ENCODE measurements at places on chromosomes 7 and 10.

GRCh38 chr7:1928645-1929348 lies 258.7 kb downstream of the ELFN1 start:
- H3K4me1 ChIP-seq = no peaks in the 10 kb centered on the region
- H3K27me3 ChIP-seq = no peaks in the 10 kb centered on the region
- peaks cover 15% of the 10 kb centered on the region for H3K36me3 ChIP-seq
- no peak for DNase-seq
- no peak overlapping the region for H3K4me3 ChIP-seq

- H3K27ac ChIP-seq = no peak overlapping the region
- H3K4me3 ChIP-seq = no peak overlapping the region
- peaks cover 39% of the 10 kb centered on the region for H3K27me3 ChIP-seq
- DNase-seq = peak; percentile 38
- no peaks in the 10 kb centered on the region for H3K36me3 ChIP-seq
Measured at GRCh38 chr10:59750155-59750945, 2.9 kb downstream of the MRLN start.

GRCh38 chr7:191105-191980 lies 1.0 kb upstream of the FAM20C start:
- H3K27ac ChIP-seq = no peak overlapping the region
- no peaks in the 10 kb centered on the region for H3K27me3 ChIP-seq
- DNase-seq = peak; percentile 82

DNA sequence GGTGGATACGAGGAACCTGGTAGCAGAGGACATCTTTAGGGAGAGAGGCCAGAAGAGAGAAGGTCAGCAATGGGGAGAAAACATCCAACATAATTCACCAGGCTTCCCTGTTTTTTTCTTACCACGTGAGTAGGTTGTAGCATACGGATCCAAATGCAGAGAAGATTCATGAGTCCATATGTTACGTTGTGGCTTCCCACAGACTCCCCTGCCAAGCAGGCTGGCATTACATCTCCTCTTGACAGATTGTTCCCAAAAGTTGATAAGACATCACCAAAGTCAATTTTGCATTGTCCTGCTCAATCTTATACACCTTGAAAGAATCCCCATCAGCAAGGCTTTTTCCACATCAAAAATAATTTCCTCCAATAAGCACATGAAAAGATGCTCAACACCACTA lies 39.7 kb downstream of the DRGX start:
- H3K4me1 ChIP-seq = no peaks in the 10 kb centered on the region
- H3K27me3 ChIP-seq = no peaks in the 10 kb centered on the region
- no peak for DNase-seq
- no peak overlapping the region for H3K4me3 ChIP-seq

GRCh38 chr10:126701526-126701925 lies 31.0 kb upstream of the C10orf90 start:
- no peak for DNase-seq
- no peaks in the 10 kb centered on the region for H3K36me3 ChIP-seq
- peaks cover 57% of the 10 kb centered on the region for H3K27me3 ChIP-seq
- no peaks in the 10 kb centered on the region for H3K4me1 ChIP-seq
- H3K4me3 ChIP-seq = no peak overlapping the region

GRCh38 chr10:33099748-33100147 lies 141.7 kb upstream of the ITGB1 start:
- H3K27me3 ChIP-seq = no peaks in the 10 kb centered on the region
- peaks cover 21% of the 10 kb centered on the region for H3K4me1 ChIP-seq
- no peak overlapping the region for H3K27ac ChIP-seq
- no peaks in the 10 kb centered on the region for H3K36me3 ChIP-seq
- no peak for DNase-seq
- H3K4me3 ChIP-seq = no peak overlapping the region

- H3K4me3 ChIP-seq = no peak overlapping the region
- no peak overlapping the region for H3K27ac ChIP-seq
- peaks cover 5% of the 10 kb centered on the region for H3K36me3 ChIP-seq
- H3K4me1 ChIP-seq = peaks cover 42% of the 10 kb centered on the region
- H3K27me3 ChIP-seq = no peaks in the 10 kb centered on the region
Measured at GRCh38 chr10:59865101-59865500, 41.3 kb downstream of the CCDC6 start.

DNA sequence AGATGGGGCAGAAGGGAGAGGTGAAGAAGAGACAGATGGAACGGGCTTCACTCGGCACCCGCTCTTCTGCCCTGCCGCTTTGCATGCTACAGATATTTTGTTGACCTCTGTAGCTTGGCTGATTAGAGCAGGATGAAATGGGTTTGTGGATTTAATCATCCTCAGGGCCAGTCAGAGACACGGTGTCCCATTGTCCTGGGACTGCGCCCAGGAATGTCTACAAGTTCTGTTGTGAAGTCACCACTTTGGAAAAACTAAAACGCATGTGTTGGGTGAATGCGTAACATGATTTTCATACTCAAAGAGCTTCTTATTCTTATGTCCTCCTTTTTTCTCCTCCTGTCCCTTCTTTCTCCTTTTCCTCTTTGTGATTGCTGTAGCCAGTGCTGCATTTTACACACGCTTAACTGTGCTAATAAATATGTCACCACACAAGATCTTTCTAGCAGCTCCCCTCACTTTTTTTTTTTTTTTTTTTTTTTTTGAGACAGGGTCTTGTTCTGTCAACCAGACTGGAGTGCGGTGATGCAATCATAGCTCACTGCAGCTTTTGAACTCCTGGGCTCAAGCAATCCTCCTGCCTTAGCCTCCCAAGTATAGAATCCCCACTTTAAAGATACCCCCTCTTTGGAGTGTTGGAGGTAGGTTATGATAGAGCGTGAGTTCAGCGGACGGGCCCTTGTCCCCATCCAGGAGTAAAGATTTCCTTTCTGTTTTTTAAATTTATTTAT lies 3.4 kb downstream of the CPA4 start:
- DNase-seq = no peak
- H3K27me3 ChIP-seq = no peaks in the 10 kb centered on the region
- peaks cover 34% of the 10 kb centered on the region for H3K4me1 ChIP-seq
- no peak overlapping the region for H3K27ac ChIP-seq
- peaks cover 6% of the 10 kb centered on the region for H3K36me3 ChIP-seq

- H3K27ac ChIP-seq = no peak within 1 kb of the TSS
- H3K36me3 ChIP-seq = peaks cover 6% of the 10 kb centered on the region
- peak; percentile 52 for DNase-seq
- peaks cover 38% of the 10 kb centered on the region for H3K27me3 ChIP-seq
- no peaks in the 10 kb centered on the region for H3K4me1 ChIP-seq
Measured at GRCh38 chr7:37916673-37917660, at the start of gene SFRP4. SFRP4 (minus strand) TSS chr7:37916817; CDS start chr7:37916537, 280 bp downstream.

GRCh38 chr7:14858866-14859265 lies 43.7 kb downstream of the DGKB start:
- peaks cover 9% of the 10 kb centered on the region for H3K27me3 ChIP-seq
- H3K27ac ChIP-seq = no peak overlapping the region
- DNase-seq = no peak
- no peak overlapping the region for H3K4me3 ChIP-seq

DNA sequence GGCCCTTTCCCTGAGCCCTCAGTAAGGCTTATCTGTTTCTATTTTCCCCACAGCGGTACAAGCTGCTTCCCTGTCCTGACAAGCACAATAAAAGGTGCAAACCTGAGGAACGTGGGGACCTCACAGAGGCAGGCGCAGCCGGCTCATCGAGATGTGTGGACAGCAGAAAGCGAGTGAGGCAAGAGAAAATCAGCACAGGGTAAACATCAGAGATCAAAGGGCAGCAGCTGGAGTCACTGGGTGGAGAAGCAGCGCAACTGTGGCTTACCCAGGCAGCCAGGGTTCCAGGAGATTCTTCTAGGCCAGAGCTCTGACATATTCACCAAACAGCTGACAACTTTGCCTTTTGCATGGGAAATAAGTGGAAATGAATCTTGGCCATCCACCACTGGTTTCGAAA lies 212.6 kb downstream of the WDR11 start:
- peaks cover 11% of the 10 kb centered on the region for H3K4me1 ChIP-seq
- no peak overlapping the region for H3K27ac ChIP-seq
- no peak overlapping the region for H3K4me3 ChIP-seq
- no peaks in the 10 kb centered on the region for H3K36me3 ChIP-seq

- no peaks in the 10 kb centered on the region for H3K27me3 ChIP-seq
- no peak overlapping the region for H3K4me3 ChIP-seq
Measured at GRCh38 chr10:126867567-126868365, 37.5 kb upstream of the DOCK1 start.

- H3K4me3 ChIP-seq = peak within 1 kb of the TSS; percentile 99
- DNase-seq = peak; percentile 73
- H3K4me1 ChIP-seq = no peaks in the 10 kb centered on the region
- peak within 1 kb of the TSS; percentile 74 for H3K27ac ChIP-seq
- H3K36me3 ChIP-seq = peaks cover 68% of the 10 kb centered on the region
- H3K27me3 ChIP-seq = no peaks in the 10 kb centered on the region
Measured at GRCh38 chr7:6589829-6590644, at the start of gene INTS15. INTS15 (plus strand) TSS chr7:6590021; CDS start chr7:6590284, 263 bp downstream.

- H3K27me3 ChIP-seq = no peaks in the 10 kb centered on the region
- peak overlapping the region; percentile 89 for H3K27ac ChIP-seq
- no peaks in the 10 kb centered on the region for H3K36me3 ChIP-seq
- peak overlapping the region; percentile 42 for H3K4me3 ChIP-seq
Measured at GRCh38 chr7:112080978-112081377, 125.2 kb downstream of the DOCK4 start.

DNA sequence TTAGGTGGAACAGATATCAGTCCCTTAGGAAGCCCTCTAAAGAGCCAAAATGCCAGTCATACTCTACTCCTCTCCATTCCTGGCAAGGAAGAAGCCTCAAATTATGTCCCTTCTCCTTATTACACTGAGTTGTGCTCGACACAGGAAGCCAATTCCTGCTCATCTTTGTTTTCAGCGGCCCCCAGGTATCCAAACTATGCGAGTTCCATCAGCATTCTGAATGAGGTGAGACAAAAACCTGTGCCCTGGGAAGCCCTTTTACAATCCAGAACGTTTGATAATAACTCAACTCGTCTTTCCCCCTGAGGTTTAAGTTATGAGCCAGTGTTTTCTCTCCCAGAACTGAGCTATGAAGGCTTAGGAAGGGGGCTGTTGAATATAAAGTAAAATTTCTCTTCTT lies 580.5 kb downstream of the NXPH1 start:
- no peaks in the 10 kb centered on the region for H3K36me3 ChIP-seq
- H3K4me1 ChIP-seq = no peaks in the 10 kb centered on the region
- no peak for DNase-seq
- H3K27me3 ChIP-seq = peaks cover 87% of the 10 kb centered on the region

DNA sequence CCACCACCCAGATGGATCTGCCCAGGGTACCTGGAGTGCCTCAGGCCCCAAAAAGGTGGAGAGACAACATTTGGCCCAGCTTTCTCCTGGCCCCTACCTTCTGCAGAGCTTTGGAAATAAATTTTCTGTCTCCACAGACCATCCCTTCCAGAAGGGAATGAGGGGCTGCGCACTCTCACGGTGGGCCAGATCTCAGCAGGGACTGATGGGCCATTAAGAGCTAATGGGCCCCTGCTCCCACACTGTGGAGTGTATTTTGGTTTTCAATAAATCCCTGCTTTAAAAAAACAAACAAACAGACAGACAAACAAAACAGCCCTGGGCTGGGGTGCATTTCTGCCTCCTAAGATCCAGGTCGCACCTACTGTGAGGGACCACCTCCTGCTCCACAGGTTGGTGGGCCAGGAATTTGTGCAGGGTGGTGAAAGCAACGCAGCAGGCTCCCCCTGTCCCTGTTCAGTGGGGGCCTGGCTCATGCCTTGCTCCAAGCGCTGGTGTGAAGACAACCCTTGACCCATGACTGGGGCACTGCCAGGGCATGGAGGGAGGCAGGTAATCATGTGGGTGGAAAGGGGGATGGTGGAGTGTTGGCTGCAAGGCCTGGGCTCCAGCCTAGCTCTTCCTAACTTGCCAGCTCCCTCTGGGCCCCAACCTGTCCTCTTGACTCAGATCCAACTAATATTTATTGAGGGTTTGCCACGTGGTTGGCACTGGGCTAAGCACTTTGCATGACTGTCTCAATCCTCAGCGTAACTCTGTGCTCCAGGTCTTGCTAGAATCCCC lies 88.5 kb downstream of the COL13A1 start:
- no peaks in the 10 kb centered on the region for H3K4me1 ChIP-seq
- no peak for DNase-seq
- no peak overlapping the region for H3K27ac ChIP-seq
- H3K36me3 ChIP-seq = no peaks in the 10 kb centered on the region
- H3K27me3 ChIP-seq = no peaks in the 10 kb centered on the region
- no peak overlapping the region for H3K4me3 ChIP-seq

GRCh38 chr10:122617476-122618270 lies 57.1 kb downstream of the DMBT1 start:
- no peak for DNase-seq
- no peaks in the 10 kb centered on the region for H3K4me1 ChIP-seq
- no peak overlapping the region for H3K4me3 ChIP-seq
- H3K36me3 ChIP-seq = no peaks in the 10 kb centered on the region

- H3K4me3 ChIP-seq = no peak overlapping the region
- H3K27ac ChIP-seq = no peak overlapping the region
- H3K36me3 ChIP-seq = no peaks in the 10 kb centered on the region
- H3K4me1 ChIP-seq = no peaks in the 10 kb centered on the region
- no peaks in the 10 kb centered on the region for H3K27me3 ChIP-seq
- no peak for DNase-seq
Measured at GRCh38 chr7:19269301-19269700, 124.1 kb upstream of the FERD3L start.

DNA sequence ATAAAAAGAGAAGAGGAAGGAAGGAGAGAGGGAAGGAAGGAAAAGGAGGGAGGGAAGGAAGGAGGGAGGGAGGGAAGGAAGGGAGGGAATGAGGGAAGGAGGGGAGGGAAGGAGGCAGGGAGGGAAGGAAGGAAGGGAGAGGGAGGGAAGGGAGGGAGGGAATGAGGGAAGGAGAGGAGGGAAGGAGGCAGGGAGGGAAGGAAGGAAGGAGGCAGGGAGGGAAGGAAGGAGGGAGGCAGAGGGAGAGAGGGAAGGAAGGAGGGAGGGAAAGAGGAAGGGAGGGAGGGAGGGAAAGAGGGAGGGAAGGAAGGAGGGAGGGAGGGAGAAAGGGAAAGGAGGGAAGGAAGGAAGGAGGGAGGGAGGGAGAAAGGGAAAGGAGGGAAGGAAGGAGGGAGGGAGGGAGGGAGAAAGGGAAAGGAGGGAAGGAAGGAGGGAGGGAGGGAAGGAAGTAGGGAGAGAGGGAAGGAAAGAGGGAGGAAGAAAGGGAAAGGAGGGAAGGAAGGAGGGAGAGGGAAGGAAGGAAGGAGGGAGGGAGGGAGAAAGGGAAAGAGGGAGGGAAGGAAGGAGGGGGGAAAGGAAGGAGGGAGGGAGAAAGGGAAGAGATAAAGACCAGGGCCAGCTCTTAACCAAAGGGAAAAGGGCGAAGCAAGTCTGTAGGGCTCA lies 5.7 kb upstream of the LAT2 start:
- no peak for DNase-seq
- peaks cover 1% of the 10 kb centered on the region for H3K4me1 ChIP-seq
- no peak overlapping the region for H3K27ac ChIP-seq

DNA sequence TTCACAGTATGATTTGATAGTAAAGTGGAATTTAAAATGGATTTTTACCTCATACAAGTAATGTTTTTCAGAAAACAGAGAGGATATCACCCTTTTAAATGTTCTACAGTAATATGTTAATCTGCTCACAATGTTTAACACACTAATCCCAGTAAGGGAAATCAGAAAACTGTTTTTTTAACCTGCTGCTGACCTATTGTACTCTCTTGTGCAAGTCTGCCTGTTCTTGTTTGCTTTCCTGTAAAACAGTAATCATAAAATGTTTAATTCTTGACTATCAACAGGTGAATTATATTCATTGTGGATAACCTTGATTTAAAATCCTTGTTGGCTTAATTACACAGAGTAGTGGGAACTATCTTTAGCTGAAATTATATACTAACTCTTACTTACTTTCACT lies 126.4 kb downstream of the GNAT3 start:
- no peaks in the 10 kb centered on the region for H3K4me1 ChIP-seq
- no peak overlapping the region for H3K4me3 ChIP-seq
- H3K36me3 ChIP-seq = no peaks in the 10 kb centered on the region
- no peaks in the 10 kb centered on the region for H3K27me3 ChIP-seq
- peak; percentile 33 for DNase-seq
